ENCODE measurements at places on chromosomes 6 and 20.

- DNase-seq: no peak
These were observed 215.8 kb upstream of the CDYL start for GRCh38 chr6:4560221-4561077.

DNA sequence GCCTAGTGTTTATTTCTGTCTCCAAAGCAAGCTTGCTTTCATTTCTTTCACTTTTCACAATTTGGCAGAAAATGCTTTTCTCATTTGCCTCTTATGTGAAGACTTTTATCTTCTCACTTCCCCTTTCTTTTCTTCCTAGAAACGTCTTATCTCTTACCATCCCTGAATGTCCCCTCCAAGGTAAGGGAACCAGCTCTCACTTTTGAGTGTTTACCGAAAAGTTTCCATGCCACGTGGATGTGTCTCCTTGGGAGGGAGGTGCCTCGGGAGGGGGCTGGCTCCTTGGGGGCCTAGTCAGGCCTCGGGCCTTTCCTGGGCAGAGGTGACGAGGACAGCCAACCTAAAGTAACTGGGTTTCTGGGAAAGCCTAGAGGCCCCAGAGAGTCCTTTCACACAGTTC lies 127.4 kb downstream of the CD24 start:
- no peak for DNase-seq

GRCh38 chr20:17641520-17641964 lies 40.5 kb downstream of the RRBP1 start:
- DNase-seq: no peak

DNA sequence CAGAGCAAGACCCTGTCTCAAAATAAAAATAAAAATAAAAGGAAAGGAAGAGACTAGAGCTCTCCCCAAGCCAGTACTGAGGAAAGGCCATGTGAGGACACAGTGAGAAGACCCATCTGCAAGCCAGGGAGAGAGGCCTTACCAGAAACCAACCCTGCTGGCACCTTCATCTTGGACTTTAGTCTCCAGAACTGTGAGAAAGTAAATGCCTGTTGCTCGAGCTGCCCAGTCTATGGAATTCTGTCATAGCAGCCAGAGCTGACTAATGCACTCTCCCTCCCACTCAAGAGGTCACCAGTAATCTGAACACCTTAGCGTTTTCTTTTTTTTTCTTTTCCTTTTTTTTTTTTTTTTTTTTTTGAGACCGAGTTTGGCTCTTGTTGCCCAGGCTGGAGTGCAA lies 7.3 kb upstream of the PRPH2 start:
- DNase-seq: no peak

DNA sequence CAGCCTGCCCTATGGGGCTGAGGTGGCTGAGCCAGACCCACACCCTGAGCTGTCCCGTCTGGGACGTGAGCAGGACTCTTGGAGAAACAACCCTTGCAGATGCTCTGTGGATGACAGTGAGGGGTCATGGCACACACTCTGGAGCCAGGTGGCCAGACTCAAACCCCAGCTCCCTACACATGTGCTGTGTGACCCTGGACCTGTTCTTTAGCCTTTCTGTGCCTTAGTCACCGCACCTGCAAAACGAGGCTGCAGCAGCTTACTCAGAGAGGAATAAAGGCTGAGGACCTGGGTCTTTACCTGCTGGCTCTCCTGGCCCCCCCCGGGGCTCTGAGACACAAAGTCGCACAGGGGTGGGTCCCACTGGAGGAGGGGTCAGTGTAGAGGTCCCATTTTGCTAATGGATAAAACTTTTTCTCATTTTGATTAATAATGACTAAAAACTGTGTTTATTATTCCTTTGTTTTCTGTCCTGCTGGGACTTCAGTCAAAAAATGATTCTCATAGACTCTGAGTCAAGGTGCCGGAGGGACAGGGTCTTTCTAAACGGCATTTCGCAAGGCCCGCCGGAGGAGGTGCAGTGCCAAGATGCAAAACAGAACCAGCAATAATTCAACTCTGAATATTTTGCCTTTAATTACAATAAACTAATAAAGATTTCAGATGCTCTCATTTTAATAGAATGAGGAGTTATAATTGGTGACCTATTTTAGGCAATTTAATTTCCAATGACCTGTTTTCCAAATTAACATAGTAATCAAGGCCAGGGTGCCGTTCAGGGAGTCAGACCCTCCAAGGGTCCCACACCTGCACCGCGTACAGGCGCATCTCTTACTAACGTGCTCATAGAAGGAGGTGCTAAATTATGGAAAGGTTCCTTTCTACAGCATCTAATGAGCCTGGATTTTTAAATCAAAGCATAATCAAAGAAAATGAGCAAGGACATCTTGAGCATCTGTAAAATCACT lies 62.4 kb downstream of the YTHDF1 start:
- DNase-seq: no peak

All from AML-193 (cell line).